ENCODE measurements at places on chromosomes 4 and X.
A peak's percentile ranks its signal among the peaks of the same experiment; 100 is the strongest.

DNA sequence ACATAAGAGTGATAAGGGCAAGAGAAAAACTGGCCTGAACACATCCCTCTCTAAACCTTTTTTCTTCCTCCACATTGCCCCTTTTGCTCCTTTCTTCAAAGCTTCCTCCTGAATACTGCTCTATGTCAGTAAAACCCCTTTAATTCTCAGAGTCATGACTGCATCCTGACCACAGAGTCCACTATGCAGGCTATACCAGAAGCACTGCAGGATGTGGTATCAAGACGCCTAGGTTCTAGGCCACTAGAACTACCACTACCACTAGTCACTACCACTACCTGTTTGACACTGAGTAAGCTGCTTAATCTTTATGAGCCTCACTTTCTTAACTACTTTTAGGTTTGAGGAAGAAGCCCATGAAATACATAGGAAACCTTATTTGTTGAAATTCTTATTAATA, 38.7 kb downstream of the ARHGEF9 start:
- DNase-seq = no peak

DNA sequence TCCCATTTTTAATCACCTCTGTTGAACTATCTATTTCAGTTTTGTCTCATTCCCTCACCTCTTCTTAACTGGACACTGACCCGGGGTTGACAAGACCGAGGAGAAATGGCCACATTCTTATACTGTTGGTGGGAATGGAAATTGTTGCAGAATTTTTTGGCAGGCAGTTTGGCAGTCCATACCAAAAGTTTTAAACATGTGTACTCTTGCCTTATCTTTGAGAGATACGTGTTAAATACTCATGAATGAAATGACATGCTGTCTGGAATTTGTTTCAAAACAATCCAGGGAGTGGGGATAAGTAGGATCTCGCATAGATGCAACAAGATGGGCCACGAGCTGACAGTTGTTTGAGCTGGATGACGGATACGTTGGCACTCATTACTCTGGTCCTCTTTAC, 12.1 kb downstream of the FGFBP1 start:
- no peak for DNase-seq

DNA sequence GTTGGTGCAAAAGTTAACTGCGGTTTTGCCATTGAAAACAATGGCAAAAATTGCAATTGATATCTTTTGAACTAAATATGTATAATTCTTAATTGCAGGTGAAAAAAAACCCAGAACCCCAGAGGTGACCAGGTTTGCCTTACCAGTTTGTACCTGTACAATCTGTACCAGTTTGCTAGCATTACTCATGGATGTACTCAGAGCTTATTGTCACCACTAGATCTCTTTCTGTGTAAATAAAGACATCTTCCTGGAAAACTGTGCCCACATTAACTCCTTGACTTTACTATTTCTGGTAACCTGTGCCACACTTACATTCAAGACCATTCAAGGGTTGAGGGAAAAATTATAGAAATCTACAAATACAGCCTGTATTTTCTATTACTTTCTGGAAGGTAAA, 139.7 kb downstream of the ELOVL6 start:
- no peak for DNase-seq

DNA sequence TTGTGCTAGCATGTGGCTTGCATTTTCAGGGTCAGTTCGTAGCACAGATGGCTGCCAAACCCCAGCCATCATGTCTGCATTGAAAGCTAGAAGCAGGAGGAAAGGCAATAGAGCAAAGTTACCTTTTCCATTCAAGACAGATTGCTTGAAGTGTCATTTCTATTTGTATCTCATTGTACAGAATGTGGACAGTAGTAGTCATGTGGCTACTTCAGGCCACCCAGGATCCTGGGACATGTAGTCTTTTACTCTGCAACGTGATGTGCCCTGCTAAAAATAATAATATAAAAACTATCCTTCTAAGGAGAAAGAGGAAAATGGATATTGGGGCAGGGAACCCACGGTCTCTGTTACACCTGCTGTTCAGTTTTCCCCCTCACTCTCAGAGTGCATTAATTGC, 118.4 kb downstream of the RAPGEF2 start:
- DNase-seq = no peak

- no peak for DNase-seq
These were observed 136.1 kb upstream of the WDFY3 start for GRCh38 chr4:85102606-85103005.

DNA sequence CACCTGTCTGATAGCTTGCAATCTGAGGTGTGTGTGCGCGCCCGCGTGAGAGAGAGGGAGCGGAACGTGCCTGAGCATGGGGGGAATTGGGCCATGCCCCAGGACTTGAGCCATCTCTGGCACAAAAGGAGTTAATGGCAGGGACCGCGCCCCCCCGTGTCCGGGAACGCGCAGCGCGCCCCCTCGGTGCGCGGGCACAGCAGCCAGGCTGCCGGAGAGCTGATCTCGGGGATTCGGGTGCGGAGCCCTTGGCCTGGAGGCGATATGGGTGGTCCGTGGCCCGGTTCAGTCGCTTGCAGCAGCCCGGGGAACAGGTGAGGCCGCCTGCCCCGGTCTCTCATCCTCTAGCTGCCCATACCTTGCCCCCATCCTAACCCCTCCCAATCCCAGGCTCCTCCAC, at the start of gene NLGN3:
NLGN3 (plus strand) TSS at position 191 of the 400 bp plus-strand sequence. CDS start 2,909 bp downstream, outside the sequence.
- no peak for DNase-seq

GRCh38 chr4:156623376-156623775, 348.2 kb downstream of the PDGFC start:
- no peak for DNase-seq

DNA sequence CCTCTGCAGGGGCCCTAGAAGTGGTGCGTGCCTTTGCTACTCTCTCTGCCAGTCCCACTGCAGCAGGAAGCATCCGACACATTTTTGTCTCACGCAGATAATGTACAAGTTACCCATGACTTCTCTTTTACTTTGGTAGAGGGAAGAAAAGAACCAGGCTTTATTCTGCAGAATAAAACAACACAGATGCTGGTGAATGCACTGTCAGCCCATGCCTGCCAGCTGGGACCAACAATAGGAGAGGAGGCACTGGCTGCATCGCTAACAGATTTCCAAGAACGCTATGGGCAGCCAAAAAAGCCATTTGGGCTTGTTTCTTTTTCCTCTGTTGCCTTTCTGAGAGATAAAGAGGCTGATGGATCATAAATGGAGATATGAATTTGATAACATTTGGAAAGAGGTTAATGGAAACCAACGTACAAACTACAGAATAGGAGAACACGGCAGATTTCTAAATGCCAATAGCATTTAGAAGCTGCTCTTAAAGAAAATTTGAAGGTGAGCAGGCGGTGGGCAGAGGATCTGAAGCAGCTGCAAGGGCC, 47.5 kb upstream of the IGFBP7 start:
- no peak for DNase-seq

DNA sequence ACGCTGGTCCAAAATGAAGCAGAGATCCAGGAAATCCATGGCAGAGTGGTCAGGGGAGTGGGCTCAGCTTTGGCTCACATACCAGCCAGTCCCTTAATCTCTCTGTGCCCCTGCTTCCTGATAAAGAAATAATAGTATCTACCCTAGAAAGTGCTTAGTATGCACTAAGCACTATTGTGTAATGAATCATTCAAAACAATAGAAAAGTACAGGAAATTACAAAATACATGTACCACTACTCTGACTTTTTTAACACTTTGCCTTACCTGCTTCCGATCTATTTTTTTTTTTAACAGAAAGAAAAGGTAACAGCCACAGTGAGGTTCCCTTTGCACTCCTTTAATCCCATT, 49.9 kb downstream of the TBC1D9 start:
- DNase-seq = no peak

DNA sequence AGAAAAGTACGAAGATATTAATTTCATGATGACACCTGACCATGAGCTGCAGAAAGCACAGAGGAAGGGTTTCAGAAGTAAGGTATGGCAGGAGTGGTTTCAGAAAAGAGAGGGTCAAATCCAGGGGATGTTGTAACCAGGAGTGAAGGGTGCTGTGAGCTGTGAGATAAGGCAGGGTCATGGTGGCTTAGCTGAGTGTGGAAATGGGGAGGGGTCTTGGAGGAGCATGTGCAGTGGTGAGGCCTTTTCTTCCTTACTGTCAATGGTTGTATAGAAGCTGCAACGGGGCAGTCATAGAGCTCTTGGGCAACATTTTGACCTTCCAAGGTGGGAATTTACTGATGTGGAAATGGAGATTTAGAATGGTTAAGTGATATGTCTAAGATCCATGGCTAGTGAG, 2.5 kb downstream of the ANAPC4 start:
- DNase-seq = no peak

DNA sequence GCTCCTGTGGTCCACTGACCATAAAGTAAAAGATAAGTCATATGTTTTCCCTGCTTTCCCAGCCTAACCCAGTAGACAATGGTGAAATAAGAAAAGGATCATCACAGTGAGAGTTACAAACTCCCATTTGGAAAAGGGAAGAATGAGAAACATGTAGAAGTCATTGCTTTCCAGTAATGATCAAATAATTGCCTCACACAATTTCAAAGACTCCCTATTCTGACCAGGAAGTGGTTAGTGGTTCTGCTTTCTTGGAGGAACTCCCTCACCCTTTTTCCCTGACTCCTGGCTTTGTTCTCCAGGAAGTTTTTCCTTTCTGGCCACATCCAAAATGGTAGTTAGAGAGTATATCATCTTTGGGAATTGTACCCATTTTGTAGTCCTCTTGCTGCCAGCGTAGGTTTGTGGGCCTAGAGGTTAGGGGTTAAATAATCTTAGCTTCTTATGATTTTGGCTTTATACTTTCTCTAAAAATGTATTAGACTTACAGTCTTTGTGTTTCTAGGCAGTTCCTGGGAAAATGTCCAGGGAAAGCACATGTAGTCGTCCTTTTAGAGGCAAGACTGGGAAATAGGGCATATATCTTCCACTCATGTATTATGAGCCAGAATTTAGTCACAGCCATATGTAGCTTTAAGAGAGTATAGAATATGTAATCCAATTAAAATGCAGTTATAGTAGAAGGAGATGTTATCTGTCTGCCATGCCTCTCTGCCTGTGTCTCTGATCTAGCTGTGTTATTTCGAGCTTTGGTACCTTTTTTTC, 10.5 kb downstream of the VAMP7 start:
- DNase-seq = no peak

GRCh38 chr4:113884655-113885054, 94.8 kb downstream of the ARSJ start:
- no peak for DNase-seq

DNA sequence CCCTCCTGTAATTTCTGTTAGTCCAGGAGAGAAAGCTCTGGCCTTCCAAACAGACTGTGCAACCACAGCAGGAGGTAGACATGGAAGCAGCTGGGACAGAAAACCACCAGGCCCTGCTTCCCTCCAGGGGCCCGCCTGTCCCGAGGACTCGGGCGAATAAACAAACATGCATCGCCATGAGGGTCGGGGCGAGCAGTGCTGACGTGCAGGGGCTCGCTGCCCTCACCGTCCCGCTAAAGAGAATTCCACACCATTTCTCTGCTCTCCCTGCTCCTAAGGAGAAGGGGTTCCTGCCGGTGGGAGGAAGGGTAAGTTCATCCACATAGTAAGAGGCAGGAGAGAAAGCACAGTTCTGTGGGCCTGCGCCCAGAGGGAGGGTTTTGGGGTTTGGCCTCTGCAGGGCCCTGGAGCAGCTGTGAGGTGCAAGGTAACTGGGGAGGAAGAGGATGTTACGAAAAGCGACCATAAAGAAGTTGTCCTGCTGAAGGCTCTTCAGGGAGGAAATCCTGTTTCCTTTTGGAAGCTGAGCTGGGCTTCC, 54.9 kb downstream of the WFS1 start:
- DNase-seq = no peak

- DNase-seq = peak; percentile 99
These were observed 17.8 kb downstream of the SCD5 start for GRCh38 chr4:82780752-82781231.

DNA sequence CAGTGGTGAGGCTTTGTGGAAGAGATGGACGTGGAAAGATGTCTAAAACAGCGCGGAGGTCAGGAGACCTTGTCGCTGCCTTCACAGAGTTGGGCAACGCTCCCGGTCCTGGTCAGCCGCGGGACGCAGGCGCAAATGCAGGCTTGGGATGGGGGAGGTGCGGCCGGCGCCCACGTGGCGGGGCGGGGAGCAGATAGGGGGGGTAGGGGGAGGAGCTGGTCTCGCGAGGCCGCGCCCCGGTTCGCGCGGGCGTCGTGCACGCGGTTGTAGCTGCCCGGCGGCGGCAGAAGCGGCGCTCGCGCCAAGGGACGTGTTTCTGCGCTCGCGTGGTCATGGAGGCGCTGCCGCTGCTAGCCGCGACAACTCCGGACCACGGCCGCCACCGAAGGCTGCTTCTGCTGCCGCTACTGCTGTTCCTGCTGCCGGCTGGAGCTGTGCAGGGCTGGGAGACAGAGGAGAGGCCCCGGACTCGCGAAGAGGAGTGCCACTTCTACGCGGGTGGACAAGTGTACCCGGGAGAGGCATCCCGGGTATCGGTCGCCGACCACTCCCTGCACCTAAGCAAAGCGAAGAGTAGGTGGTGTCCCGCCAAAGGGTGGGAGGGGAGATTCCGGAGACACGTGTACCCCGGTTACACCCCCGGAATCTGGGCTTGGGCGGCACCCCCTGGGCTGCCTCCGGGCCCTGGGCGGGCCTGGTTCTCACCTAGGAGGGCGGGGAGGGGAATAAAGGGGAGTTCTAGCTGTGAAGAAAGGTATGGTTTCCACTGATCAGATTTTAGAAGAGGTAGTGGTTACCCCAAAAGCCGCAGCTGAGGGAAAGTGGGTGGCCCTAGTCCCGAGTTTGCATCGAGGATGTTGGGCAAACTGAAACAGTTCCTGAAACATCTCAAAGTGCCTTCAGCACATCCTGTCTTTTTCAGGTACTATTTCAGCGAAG, at the start of gene PRDX4:
PRDX4 (plus strand) TSS at position 255 of the 939 bp plus-strand sequence; CDS start at position 333, 78 bp downstream.
- DNase-seq = peak; percentile 82

GRCh38 chrX:133373386-133374079, 41.8 kb downstream of the GPC4 start:
- no peak for DNase-seq

GRCh38 chrX:129823115-129823514, 20.6 kb downstream of the ZDHHC9 start:
- DNase-seq = peak; percentile 11

DNA sequence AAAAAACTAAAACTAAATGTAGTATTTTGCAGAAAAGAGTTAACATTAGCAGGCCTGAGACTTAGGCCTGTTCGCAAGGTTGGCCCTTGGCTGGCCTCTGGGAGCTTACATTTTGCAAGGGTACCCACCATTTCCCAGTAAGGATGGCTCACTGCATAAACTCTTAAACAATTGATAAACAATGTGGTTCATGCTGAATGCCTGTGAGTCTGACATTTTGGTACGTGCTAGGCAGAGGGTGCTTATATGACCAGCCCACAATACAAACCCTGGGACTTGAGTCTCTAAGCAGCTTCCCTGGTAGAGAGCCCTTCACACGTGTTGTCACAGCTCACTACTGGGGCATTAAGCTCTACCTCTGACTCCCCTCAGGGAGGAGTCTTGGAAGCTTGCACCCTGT, 7.4 kb downstream of the PRPS2 start:
- no peak for DNase-seq

GRCh38 chr4:185656467-185656931, 121.2 kb upstream of the PDLIM3 start:
- no peak for DNase-seq
